ENCODE measurements at places on chromosomes 2 and 18.
A peak's percentile ranks its signal among the peaks of the same experiment; 100 is the strongest.

- no peak for DNase-seq
These were observed 145.3 kb upstream of the MEX3C start for GRCh38 chr18:51342815-51343214.

DNA sequence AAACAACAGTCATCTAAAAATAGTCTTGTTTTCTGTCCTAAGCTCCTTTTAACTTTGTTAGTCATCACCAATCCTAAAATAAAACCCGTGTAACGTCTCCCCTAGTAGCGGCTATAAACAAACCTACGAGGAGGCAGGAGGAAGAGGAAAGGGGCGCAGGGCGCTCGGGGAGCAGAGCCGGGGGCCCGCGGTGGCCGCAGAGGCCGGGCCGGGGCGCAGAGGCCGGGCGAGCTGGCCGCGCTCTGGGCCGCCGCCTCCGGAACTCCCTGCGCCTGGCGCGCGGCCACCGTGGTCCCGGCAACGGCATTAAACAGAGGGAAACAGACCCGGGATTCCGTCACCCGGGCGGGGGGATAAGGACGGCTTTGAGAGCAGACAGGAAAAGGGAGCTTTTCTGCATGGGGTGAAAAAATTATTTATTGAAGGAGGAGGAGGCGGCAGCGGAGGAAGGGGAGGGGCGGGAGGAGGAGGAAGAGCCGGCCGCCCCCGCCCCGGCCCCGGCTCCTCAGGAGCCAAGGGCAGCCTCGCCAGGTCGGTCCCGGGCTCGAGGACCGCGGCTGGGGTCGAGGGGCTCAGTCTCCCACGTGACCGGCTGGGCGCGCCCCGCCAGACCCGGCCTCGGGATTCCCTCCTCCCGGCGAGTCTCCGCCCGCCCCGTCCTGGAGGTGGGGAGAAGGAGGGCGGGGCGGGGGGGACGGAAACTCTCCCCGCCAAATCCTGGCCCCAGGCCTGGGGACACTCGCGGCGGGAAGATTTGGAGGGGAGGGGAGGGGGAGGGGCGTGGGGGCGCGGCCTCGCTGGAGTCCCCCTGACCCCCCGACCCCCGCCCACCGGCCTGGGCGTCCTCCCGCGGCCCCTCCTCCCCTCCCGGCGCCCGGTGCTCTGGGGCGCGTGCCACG is 1.8 kb upstream of the NFATC1 start:
- peak; percentile 76 for DNase-seq

DNA sequence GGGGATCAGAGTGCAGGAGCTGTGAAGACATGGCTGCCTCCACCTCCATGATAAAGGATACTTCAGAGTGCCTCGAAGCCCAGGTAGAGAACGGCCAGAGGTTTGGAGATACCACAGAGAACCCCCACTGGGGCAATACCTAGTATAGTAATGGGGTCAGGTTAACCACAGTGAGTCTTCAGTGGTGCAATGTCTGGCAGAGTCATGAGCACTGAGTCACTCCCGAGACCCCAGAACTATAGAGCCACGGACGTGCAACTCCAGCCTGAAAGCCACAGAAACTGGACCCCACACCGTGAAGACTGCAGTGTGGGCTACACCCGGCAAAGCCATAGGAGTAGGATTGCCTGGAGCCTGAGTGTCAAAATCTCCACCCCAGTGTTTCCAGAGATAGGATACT is 746.6 kb downstream of the CBLN2 start:
- no peak for DNase-seq

- no peak for DNase-seq
These were observed 30.2 kb downstream of the MAP3K2 start for GRCh38 chr2:127357591-127357990.

GRCh38 chr2:70978341-70979179 is at the start of gene ANKRD53:
TSS of gene ANKRD53 (plus strand) at chr2:70978630. CDS start at chr2:70978646, 16 bp downstream.
- DNase-seq, result no peak

DNA sequence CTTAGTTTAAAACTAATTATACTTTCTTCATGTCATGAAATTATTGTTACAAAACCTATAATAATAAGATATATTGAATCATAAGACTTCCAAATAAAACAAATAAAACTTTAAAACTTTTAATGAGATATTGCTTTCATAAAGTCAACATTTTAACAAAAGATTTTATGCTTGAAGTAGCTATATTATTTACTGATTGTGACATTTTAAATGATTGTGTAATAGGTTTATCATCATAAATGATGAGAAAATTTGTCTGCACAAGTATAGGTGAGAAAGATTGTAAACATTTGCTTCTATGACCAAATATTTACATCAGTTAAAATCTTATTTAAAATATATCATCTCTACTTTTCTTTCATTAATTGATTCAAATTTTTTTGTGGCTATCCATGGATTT is 5.1 kb upstream of the GALNT13 start:
- no peak for DNase-seq

- no peak for DNase-seq
These were observed 404.9 kb upstream of the ZEB2 start for GRCh38 chr2:144924827-144925226.

DNA sequence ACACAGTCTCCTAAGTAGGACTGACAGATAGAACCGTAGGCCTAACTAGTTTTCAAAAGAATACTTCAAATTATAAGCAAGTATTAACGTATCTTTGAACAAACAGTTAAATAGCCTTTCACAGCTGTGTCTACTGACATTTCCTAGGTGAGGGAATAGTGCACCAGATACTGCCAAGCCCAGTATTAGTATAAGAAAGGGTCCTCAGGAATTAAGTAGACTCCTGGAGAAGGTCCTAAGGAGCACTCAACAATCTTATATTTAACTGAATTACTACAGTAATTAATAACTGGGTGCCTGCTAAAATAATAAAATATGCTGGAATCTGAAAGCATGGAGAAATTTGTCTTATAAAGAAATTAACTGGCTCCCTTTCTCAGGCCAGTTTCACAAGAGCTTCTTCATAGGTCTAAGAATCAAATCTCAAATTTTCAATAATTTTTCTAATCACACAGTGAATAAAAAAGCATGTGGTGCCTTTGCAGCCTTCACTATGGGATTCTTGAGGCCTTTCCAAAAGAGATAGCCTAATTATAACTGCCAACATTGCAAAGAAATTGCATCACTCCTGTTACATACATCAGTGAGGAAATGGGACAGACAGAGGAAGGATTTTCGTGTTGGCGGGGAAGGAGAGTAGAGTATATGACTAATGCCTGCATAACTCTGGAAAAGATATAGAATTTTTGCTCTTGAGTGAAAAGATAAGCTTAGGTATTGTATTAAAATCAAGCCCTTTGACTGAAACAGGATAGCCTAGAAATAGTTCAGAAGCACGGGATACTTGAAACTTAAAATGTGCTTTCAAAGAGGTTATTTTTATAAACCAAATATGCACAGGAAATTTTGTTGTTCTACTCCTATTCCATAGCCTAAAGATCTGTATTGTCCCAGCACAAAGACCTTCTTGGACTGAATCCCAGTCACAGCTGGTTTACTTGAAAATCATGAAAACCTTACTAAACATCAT is 228.6 kb upstream of the STK17B start:
- DNase-seq, result no peak

GRCh38 chr18:24019641-24020331 is 5.2 kb downstream of the TTC39C start:
- no peak for DNase-seq
